Substantia nigra (tissue), 51 donors: ENCODE measurements at places on chromosomes 2 and 18.
A peak's percentile ranks its signal among the peaks of the same experiment; 100 is the strongest.

- DNase-seq: no peak
Measured at GRCh38 chr2:240790370-240791220, 29.4 kb downstream of the KIF1A start.

GRCh38 chr2:101355401-101356054, 31.8 kb downstream of the CREG2 start:
- DNase-seq: no peak

DNA sequence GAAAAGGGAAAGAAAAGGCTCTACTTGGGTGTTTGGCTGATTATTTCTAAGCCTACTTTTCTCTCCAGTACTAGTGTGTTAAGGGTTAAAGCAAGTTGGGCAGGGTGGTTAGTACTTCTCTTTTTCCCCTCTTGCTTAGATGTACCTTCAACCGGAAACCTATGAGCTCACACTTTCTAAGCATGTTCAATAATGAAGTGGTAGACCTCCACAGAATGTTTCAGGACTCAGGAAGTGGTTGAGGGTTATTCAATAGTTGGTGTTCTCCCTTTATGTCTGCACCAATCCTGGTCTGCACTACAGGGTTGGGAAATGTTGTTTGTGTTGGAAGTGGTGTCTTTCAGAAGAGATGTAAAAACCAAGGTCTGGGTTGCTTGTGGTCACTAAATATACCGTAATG, 137.1 kb downstream of the ZEB2 start:
- peak; percentile 10 for DNase-seq

- no peak for DNase-seq
Measured at GRCh38 chr2:215107216-215108056, 31.0 kb downstream of the ABCA12 start.

DNA sequence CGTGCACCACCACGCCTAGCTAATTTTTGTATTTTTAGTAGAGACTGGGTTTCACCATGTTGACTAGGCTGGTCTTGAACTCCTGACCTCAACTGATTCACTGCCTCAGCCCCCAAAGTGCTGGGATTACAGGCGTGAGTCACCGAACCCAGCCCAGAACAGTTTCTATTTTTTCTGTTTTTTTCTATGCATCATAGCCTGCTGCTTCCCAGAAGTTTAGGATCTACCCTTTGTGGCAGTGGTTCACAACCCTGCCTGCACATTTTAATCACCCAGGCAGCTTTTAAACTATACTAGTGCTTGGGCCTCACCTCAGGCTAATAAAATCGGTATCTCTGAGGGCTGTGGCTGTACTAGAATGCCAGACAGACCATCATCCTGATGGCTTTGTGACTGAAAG, 39.7 kb upstream of the SOCS6 start:
- DNase-seq: no peak

- DNase-seq: no peak
Measured at GRCh38 chr2:46775722-46776121, 139.9 kb downstream of the MCFD2 start.

DNA sequence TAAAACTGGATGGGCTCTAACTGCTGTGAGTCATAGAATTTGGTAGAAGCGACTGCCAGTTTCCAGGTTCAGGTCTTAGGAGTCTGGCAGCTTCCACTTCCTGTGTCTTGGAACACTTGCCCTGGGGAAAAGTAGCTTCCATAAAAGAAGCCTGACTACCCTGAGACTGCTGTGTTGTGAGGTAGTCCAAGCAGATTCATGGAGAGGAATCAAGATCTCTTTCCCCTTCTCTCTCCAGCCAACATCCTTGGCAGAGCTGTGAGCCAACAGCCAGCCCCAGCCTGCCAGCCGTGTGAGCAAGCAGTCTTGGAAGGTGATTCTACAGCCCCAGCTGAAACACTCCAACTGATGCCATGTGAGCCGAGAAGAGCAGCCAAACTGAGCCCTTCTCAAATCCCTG, 33.7 kb downstream of the SLC20A1 start:
- DNase-seq: peak; percentile 5

DNA sequence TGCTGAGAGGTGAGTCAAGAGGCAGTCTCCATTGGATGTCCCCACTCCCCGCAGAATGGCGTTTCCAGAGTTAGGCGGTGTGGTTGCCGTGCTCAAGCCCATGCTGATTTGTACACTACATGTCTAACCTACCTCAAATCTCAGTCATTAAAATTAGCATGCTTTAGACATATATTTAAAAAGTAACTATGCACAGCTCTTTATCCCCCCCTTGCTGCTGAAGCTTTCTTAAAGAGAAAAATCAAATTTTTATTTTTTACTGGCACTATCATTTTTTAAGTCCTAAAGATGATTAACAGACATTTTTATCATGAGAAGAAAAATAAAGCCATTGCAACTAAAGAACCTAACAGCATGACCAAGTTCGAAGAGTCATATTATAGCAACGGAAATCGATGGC, 42.9 kb downstream of the BOLA3 start:
- no peak for DNase-seq

- DNase-seq: no peak
Measured at GRCh38 chr2:64108666-64109241, 35.5 kb downstream of the PELI1 start.

- no peak for DNase-seq
Measured at GRCh38 chr2:218567797-218568189, 358 bp downstream of the USP37 start.

DNA sequence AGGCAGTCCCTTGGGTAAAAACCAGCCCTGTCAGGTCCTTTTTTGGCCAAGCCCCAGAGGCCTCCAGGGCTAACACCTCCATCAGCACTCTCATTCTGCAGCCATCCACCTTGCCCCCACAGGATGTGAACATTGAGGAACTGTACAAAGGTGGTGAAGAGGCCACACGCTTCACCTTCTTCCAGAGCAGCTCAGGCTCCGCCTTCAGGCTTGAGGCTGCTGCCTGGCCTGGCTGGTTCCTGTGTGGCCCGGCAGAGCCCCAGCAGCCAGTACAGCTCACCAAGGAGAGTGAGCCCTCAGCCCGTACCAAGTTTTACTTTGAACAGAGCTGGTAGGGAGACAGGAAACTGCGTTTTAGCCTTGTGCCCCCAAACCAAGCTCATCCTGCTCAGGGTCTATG, 7.3 kb downstream of the IL1F10 start:
- DNase-seq: no peak

DNA sequence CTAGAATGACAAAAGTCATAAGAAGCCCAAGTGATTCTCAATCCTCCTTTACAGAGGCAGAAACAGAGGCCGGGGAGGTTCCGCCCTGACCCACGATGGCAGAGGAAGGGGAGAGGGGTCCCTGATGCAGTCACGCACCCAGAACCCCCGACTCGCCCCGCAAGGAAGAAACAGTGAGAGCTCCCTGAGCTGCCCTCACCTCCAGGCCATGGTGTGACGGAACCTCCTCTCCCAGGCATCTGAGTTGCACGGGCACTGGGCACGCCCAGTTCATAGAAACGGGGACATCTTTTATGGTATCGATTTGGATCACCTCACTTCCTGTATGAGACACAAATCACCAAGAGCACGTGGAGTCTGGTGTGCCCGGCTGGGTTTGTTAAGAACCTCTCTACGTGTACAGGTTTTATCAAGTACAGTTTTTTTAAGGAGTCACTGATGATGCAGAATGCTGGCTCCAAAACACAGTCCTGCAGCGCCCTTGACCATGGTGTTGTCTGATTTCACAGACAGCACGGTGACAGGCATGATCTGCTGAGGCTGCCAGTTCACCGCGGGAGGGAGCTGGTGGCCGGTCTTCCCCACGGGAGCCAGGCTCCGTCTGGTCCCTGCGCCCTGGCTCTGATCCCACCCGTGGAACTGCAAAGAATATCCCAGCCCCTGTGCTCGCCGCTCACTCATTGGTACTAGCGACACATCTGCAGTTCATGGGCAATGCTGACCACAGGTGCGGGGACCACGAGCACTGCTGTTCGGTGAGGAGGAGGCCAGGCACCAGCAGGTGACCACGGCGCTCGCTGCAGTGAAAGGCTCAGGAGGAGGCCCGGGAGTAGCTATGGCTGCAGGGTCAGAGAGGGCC, 35.6 kb downstream of the PXDN start:
- no peak for DNase-seq

- DNase-seq: no peak
Measured at GRCh38 chr18:70333316-70333715, 44.5 kb downstream of the SOCS6 start.

DNA sequence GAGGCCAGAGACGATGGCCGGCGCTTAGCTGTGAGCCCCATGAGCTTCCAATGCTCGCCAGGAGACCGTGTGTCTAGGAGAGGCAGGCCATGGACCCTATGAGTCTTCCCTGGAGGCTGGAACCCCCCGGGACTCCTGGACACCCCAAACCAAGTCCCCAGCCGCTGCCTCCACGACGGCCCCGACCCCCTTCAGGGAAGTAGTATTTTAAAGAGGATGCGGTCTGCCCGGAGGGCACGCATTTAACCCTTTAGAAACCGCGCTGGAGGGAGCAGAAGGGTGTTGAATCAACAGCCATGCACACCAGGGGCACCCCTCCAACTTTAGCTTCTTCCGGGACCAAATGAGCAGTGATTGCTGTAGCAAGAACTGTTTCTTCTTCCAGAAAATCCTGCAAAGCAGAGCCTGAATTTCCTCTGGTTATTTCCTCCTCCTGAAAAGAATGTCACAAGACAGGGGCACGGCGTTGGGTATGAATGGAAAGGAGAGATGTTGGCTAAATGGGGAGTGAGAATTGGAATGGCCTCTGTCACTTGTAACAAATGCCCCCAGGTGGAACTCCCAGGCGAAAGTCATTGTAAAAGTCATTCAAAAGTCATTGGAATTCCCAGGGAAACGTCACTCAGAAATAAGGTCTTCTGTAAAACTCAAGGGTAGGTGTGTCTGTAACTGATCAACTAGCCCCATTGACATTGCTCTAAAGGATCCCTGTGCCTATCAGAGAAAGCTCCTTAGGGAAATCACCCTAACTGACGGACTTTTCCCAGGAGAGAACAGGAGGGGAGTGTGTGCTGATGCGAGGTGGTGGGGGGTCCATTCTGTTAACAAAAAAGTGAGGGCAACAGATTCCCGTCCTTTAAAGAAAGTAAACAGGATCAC, 5.8 kb upstream of the GBX2 start:
- no peak for DNase-seq
